ENCODE measurements at places on chromosomes 16 and 17.

DNA sequence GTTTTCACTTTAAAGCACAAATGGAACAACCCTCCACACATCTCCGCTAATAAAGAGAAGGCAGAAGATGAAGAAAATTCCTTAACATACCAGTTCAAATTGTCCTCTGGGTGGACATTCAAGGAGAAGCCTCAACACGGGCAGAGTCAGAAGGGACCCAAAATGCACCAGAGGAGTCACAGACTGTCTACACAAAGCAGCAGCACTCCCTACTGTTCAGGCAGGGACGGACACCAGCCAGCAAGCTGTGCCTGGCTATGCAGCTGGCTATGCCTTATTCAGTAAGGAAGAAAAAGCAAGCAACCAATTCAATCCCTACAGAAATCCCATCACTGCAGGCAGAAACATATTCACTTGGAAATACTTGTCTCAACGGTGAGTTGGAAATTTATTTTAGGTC, 8.1 kb downstream of the DNAJC7 start:
- H3K36me3 ChIP-seq: peaks cover 16% of the 10 kb centered on the region

GRCh38 chr17:79306424-79307318, 232.0 kb downstream of the ENGASE start:
- no peak overlapping the region for H3K27ac ChIP-seq
- H3K4me1 ChIP-seq: no peaks in the 10 kb centered on the region
- H3K36me3 ChIP-seq: no peaks in the 10 kb centered on the region
- H3K4me3 ChIP-seq: no peak overlapping the region
- peaks cover 39% of the 10 kb centered on the region for H3K27me3 ChIP-seq

GRCh38 chr17:21512307-21513011, 136.3 kb downstream of the KCNJ12 start:
- H3K4me3 ChIP-seq: peak overlapping the region; percentile 20
- no peak overlapping the region for H3K27ac ChIP-seq
- H3K27me3 ChIP-seq: peaks cover 2% of the 10 kb centered on the region
- H3K36me3 ChIP-seq: no peaks in the 10 kb centered on the region
- H3K4me1 ChIP-seq: peaks cover 3% of the 10 kb centered on the region
- DNase-seq: no peak

GRCh38 chr17:48169926-48170325, 62.4 kb downstream of the SNX11 start:
- peaks cover 22% of the 10 kb centered on the region for H3K27me3 ChIP-seq
- H3K4me1 ChIP-seq: no peaks in the 10 kb centered on the region
- H3K4me3 ChIP-seq: no peak overlapping the region

DNA sequence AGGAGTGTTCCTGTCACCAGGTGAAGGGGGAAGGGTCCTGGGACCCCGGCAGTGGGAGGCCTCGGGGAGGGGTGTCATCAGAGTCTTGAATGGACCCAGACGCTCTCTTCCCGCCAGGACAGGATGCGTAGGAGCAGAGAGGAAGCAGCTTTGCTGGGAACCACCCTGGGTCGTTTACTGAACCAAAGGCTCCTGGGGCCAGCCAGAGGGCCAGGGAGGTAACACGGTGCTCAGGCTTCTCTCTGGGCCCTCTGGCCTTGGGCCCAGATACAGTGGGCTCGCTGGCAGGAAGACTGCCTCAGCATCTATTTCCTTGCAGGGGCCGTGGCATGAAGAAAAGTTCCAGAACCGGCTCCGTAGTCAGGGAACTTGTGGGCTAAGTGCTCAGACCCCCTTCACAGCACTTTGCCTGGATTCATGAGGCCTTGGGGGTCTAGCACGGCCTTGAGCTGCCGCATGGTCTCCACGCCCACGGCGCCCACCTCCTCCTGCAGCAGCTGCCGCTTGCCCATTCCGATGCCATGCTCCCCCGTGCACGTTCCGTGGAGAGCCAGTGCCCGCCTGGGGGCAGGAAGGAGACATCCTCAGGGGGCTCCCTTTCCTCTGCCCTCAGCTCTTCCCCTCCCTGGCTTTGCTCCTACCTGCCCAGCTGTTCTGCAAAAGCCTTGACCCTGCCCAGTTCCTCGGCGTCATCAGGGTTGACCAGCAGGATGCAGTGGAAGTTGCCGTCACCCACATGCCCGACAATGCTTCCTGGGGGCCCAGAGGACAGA, 4.4 kb downstream of the LDHD start:
- no peaks in the 10 kb centered on the region for H3K27me3 ChIP-seq
- H3K36me3 ChIP-seq: no peaks in the 10 kb centered on the region
- no peak for DNase-seq
- no peak overlapping the region for H3K4me3 ChIP-seq
- H3K4me1 ChIP-seq: peaks cover 38% of the 10 kb centered on the region
- H3K27ac ChIP-seq: no peak overlapping the region

- H3K27me3 ChIP-seq: no peaks in the 10 kb centered on the region
- no peak overlapping the region for H3K4me3 ChIP-seq
- no peaks in the 10 kb centered on the region for H3K4me1 ChIP-seq
- H3K36me3 ChIP-seq: peaks cover 6% of the 10 kb centered on the region
Measured at GRCh38 chr16:330741-331140, 21.8 kb downstream of the AXIN1 start.

DNA sequence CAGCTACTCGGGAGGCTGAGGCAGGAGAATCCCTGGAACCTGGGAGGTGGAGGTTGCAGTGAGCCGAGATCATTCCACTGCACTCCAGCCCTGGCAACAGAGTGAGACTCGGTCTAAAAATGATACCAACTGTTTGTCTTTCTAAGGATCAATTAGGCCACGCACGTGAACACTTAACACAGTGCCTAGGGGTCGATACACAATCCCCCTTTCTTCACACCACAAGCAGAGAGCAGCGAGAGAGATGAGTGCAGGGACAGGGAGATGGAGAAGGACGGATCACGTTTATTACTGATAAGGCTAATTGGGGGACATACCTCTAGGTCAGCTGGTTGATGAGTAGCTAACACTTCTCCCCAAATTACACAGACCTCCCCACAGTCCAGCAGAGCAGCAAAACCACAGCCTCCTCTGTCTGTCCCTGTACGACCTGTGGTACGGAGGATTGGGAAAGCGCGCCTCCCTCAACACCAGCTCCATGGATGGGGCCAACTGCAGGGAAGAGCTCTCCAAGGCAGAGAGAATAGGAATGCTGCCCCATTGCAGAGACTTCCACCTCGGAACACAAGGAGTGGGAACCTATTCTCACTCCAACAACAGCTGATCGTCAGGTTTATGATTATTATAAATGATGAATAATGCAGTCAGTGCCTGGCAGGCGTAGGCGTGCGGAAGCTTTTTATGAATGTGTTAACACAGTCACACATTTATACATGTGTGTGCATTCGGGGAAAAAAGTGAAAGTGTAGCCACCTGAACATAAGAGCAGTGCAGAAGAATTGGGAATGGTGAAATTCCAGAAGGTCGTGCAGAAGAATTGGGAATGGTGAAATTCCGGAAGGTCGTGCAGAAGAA, 155.1 kb downstream of the C16orf95 start:
- peaks cover 3% of the 10 kb centered on the region for H3K27me3 ChIP-seq
- H3K36me3 ChIP-seq: no peaks in the 10 kb centered on the region
- DNase-seq: no peak
- peaks cover 6% of the 10 kb centered on the region for H3K4me1 ChIP-seq
- H3K4me3 ChIP-seq: no peak overlapping the region

GRCh38 chr16:73434621-73435020, 386.7 kb upstream of the ZFHX3 start:
- H3K36me3 ChIP-seq: no peaks in the 10 kb centered on the region
- no peak for DNase-seq
- no peak overlapping the region for H3K27ac ChIP-seq
- no peaks in the 10 kb centered on the region for H3K27me3 ChIP-seq

DNA sequence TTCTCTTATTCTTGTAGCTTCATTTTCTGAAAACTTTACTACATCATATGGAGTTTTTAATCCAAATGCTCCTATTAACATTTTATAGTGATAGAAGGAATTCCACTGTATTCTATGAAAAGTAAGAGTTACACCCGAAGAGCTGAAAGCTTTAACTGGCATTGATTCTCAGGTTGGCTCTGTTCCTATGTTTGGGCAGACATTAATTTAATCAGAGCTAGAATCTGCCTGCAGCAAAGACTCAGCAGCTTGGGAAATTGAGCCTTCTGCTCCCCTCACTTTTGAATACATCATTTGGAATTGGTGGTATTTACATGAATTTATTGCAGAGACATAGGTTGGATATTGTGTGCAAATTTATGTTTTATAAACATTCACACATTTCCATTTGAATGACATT, 1494.7 kb downstream of the CDH8 start:
- H3K27ac ChIP-seq: no peak overlapping the region
- H3K36me3 ChIP-seq: no peaks in the 10 kb centered on the region
- DNase-seq: no peak
- H3K27me3 ChIP-seq: no peaks in the 10 kb centered on the region
- H3K4me1 ChIP-seq: no peaks in the 10 kb centered on the region
- no peak overlapping the region for H3K4me3 ChIP-seq

- no peak for DNase-seq
- no peak overlapping the region for H3K27ac ChIP-seq
- H3K27me3 ChIP-seq: no peaks in the 10 kb centered on the region
- H3K36me3 ChIP-seq: peaks cover 19% of the 10 kb centered on the region
- H3K4me3 ChIP-seq: no peak overlapping the region
Measured at GRCh38 chr17:15973016-15973415, 26.5 kb downstream of the ZSWIM7 start.

DNA sequence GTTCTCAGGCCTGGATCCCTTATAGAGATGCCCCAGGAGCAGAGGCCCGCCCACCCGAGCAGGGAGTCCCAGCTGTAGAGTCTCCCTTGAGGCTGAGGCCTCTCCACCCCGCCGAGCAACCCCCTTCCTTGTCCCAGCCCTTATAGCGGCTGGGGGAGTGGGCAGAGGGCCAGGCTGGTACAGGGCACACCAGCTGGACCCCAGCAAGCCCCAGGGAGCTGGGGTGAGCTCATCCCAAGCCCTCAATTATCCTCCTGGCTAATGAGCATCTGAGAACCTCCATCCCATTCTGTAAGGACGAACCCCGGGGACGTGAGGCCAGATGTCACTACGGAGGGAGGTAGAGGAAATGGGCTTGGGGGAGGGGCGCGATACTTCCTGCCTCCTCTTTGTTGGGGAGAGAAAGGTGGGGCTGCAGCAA, 3.2 kb upstream of the SNN start:
- H3K27ac ChIP-seq: no peak overlapping the region
- H3K36me3 ChIP-seq: no peaks in the 10 kb centered on the region
- H3K4me3 ChIP-seq: no peak overlapping the region
- no peaks in the 10 kb centered on the region for H3K27me3 ChIP-seq
- no peaks in the 10 kb centered on the region for H3K4me1 ChIP-seq
- DNase-seq: no peak

DNA sequence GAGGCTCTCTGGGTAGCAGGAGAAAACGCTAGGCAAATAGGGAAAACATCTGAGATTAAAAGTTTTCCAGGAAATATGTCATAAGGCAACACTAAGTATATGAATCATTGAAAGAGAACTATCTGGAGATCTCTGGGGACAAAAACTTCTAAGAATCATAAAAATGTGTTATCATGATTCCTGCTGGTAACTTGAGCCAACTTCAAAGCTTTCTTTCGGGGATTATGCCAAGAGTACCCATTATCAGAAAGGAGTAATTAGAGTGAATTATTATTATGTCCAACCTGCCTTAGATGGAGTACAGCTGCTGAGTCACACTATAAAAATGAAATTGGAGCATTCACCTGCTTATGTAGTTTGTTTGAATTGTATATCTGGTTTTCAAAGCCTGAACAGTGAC, 488.5 kb upstream of the SOX9 start:
- no peaks in the 10 kb centered on the region for H3K27me3 ChIP-seq
- peak overlapping the region; percentile 65 for H3K27ac ChIP-seq
- no peaks in the 10 kb centered on the region for H3K36me3 ChIP-seq

GRCh38 chr17:8160741-8161221, 2.0 kb downstream of the VAMP2 start:
- peaks cover 34% of the 10 kb centered on the region for H3K4me1 ChIP-seq
- no peak overlapping the region for H3K4me3 ChIP-seq
- no peak overlapping the region for H3K27ac ChIP-seq
- no peaks in the 10 kb centered on the region for H3K27me3 ChIP-seq
- DNase-seq: no peak

DNA sequence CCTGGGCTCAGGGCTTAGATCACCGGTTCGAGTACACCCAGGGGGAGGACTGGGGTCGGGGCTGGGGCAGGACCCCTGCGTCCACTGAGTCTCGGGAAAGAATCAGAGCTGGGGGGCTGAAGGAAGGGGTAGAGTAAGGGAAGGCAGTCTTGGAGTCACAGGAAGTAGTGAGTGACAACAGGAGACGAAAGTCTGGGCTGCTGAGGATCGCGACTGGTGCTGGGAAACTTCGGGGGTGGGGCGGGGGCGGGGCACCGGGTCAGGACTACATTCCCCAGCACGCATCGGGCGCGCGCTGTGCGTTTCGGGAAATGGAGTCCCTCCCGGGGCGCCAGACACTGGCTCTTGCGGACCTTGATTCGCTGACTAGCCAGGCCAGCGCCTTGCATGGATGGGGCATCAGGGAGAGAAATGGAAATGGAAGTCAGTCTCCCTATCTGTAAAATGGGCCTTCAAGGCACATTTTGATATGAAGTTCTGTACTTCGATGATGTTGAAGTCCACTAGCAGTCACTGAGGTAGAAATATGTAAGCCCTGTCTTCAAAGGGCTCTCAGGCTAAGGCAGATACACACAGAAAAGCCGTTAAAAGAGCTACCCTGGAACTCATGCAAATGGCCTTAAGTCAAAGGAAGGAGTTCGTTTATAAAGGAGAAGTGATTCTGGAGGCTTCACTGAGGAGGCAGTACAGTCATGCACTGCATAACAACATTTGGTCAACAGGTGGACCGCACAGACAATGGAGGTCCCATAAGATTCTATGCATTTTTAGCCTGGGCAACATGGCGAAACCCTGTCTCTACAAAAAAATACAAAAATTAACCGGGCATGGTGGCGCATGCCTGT, 697 bp downstream of the CTF1 start:
- no peaks in the 10 kb centered on the region for H3K27me3 ChIP-seq
- peaks cover 39% of the 10 kb centered on the region for H3K4me1 ChIP-seq
- peak; percentile 48 for DNase-seq
- H3K4me3 ChIP-seq: peak overlapping the region; percentile 81
- no peaks in the 10 kb centered on the region for H3K36me3 ChIP-seq

- H3K27ac ChIP-seq: peak overlapping the region; percentile 81
- no peaks in the 10 kb centered on the region for H3K27me3 ChIP-seq
- H3K4me1 ChIP-seq: peaks cover 41% of the 10 kb centered on the region
- H3K4me3 ChIP-seq: peak overlapping the region; percentile 37
Measured at GRCh38 chr16:88769617-88770460, 15.2 kb downstream of the PIEZO1 start.

GRCh38 chr17:55093353-55093752, 124.8 kb downstream of the STXBP4 start:
- no peaks in the 10 kb centered on the region for H3K36me3 ChIP-seq
- no peak overlapping the region for H3K4me3 ChIP-seq
- no peaks in the 10 kb centered on the region for H3K27me3 ChIP-seq

- H3K4me3 ChIP-seq: no peak overlapping the region
- no peaks in the 10 kb centered on the region for H3K36me3 ChIP-seq
- H3K4me1 ChIP-seq: peaks cover 4% of the 10 kb centered on the region
- peaks cover 40% of the 10 kb centered on the region for H3K27me3 ChIP-seq
- H3K27ac ChIP-seq: no peak overlapping the region
- DNase-seq: no peak
Measured at GRCh38 chr16:77785373-77785764, 3.0 kb upstream of the VAT1L start.

All from keratinocyte (primary cell).